Left lung (tissue), 14 donors: ENCODE measurements at places on chromosomes 12 and 14. TPM values are rescaled to one million over a fixed set of nuclear protein-coding genes. Genes with fewer than 3 reads are reported as not detected.

- no peak for DNase-seq
Measured at GRCh38 chr12:57892232-57892972, 45.9 kb upstream of the CTDSP2 start.

GRCh38 chr12:105724641-105725040 lies 394.1 kb downstream of the C12orf75 start:
- DNase-seq: no peak

DNA sequence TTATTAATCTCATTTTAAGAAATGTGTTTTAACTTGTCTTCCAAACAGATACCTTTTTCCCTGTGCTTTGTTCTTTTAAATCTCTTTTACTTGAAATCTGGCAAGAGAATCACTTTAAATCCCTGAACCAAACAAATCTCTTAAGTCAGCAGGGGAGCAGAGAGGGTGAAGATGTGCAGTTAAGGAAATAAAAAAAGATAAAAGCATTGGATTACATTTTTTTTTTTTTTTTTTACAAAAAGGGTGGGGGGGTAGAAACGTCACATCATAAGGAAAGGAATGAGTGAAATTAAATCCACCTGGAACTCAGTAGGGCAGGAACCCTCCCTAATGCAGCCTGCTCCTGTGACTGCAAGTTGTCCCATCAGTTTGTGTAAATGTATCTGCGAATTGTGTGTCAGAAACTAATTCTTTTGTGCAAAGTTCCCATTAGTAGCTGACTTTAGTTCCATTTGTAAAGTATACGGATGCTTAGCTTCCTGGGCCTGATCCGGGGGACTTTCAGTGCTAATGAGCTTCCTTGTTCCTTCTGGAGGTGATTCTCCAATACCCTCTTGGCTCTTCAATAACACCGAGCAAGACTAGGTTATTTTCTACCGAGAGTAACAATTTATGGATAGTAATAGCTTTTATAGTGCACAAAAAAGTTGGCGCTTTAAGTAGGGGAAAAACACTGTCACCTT lies 1.5 kb downstream of the TTC6 start:
- no peak for DNase-seq

- no peak for DNase-seq
Measured at GRCh38 chr12:32662665-32663064, 16.4 kb upstream of the DNM1L start.

GRCh38 chr14:37594238-37594970 lies 645 bp downstream of the FOXA1 start:
- DNase-seq: no peak

GRCh38 chr14:100698066-100698465 lies 28.6 kb upstream of the DLK1 start:
- DNase-seq: peak; percentile 10

DNA sequence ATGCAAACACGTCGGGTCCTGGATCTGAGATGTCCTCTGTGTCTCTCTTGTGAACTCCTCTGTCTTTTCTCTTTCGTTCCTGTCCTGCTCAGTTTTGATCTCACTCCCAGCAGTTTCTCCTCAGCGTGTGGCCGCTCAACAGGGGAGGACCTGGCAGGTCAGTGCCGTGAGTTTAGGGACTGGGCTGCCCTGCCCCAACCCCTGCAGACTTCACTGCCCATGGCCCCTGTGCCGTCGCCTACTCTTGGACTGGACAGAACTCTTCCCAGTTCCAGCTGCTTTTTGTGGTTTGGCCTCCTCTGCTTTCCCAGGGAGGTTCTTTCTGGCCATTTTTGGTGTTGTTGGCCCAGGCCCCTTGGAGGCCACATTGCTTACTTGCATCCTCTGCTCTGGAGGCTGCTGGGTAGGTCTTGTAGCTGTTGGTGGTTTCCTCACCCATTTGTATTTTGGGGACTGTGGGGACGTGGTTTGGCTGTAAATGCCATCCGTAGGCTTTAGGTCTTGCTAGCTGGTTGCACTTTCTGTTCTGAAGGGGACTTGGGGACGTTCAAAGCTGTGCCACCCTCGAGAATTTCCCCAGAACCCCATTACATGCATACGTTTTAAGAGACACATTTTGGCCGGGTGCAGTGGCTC lies 20.0 kb upstream of the DNAH10 start:
- DNase-seq: no peak

DNA sequence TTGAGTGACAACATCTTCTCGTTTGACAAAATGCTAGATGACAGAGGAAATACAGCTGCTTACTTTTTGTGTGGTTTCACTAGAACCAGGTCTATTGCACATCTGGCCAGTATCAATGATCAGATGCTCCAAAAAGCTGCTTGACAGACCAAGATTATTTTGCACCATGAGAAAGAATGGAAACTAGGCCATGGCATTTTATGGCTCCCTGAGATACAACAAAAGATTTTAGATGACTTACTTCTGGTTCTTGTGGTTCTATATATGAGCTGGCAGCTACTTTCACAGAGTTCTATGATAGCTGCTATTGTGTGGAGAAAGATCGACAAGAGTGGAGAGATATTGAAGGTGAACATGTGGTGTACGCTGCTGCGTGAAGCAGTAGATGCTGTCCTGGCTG lies 25.9 kb upstream of the PPFIBP1 start:
- DNase-seq: no peak

DNA sequence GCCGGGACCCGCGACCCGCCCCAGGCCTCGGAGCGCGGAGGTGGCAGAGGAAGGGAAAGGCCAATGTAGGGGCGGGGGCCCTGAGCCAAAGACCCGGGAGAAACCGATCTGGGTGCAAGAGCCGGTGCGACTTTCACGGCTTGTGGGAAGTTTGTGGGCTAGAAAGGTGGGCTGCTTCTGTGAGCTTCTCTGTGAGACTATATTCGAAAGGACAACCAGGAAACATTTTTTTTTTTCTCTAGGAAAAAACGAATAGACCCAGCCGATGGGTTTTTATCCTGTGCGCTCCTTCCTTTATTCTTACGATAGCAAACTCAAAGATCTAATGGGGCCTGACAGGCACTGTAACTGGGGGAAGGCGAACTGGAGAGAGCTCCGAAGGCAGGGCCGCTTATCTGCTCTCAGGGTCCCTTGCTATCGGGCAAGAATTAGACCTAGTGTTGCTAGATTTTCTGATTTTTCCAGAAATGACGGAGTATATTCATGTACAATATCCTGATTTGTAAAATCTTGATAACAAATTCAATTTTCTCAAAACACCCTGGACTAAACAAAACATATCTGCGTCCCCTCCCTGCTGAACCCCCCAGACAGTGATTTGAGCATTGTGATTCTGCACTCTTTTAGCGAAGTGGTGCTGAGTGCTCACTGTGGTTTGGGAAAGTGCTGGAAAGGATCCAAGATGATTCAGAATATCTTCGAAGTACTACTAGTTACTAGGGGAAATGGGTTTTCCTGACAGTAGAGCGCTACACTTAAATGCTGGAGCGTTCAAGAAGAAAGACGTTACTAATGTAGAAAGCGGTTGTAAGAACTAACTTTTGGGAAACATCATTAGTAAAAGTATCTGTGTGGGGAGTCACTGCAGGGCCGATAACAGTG lies 563 bp upstream of the STXBP6 start:
- DNase-seq: no peak

DNA sequence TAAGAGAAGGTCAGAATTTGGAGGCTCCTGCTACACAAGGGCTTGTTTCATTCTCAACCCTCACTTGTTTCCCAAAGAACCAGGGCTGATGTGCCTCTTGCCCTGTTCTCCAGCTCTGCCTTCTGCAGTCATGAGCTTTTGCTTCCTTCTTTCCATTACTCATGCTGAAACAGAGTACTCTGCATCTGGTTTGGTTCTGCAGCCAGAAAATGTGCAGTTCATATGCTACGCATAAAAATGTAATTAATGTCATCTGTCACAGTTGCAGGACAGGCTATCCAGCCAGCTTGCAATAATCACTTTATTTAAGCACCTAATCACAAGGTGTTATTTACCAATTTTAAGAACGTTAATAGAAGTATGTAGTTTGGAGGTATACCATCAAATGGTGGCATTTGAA lies 150.2 kb downstream of the SRGAP1 start:
- DNase-seq: no peak

DNA sequence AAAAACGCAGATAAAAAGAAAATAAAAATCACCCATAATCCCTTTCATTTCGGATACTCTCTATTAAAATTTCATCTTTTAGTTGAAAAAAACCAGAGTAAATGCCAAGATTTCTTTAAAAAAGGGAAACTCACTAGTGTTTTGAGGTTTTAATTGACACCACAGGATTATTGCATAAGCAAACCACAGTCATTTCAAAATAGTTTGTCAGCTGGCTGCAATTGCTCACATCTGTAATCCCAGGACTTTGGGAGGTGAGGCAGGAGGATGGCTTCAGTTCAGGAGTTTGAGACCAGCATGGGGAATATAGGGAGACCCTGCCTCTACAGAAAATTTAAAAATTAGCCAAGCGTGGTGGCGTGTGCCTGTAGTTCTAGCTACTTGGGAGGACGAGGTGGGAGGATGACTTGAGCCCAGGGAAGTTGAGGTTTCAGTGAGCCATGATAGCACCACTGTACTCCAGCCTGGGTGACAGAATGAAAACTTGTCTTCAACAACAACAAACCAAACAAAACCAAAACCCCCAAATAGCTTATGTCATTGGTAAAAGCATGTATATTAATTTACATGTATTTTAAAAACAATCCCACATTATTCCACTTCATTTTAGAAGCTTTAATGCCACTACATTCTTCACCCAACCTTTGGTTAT lies 48.8 kb downstream of the SYNE2 start:
- DNase-seq: no peak

DNA sequence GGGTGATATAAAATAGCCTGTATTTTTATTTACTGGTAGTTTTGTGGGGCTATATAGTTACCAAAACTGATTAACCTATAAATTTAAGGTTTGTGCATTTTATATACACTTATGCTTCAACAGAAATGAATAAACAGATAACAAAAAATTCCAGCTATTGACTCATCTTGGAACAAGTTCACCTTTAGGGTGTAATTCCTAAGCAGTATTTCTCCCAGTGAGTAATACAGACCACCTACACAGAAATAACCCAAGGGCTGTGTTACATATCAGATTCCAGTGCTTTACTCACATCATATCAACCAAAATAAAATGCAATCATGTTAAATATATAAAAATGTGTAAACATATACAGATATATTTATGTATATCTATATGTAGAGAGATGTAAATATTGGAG lies 345.6 kb downstream of the ADAMTS20 start:
- DNase-seq: no peak

DNA sequence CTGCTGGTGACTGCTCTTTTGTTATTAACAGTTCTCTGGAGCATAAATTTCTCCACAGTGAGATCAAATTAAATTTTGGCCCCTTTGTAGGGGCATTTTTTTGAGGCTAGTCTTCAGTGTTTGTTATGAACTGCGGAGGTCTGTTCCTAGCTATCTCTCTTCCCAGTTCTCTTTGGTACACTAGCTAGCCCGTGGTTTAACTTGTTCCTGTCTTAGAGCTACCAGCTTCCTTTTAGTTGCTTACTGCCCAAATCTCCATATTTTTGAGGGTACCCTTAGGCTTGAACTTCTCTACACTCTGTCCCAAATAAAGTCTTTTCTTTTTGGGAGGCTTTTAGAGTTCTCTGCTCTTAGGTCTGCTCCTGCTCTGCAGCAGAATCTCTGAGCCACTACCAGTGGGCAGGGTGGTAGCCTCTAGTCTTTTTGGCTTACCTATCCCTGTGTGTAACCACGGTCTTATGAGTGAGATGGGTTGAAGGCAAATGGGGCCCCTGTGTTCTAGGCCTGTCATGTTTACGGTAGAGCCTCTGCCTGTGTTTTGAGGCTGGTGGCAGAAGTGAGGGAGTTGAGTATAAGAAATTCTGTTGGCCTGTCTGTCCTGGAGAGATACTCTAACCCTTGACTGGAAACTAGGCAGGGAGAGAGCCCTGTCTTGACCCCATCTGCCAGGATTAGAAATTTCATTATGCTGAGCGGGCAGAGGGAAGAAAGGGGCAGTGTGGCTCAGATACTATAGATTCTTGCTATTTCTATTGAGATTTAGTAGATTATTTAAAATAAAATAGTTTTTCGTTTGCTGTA lies 21.0 kb downstream of the CNOT2 start:
- no peak for DNase-seq

- no peak for DNase-seq
Measured at GRCh38 chr12:89364058-89364457, 11.8 kb upstream of the DUSP6 start.

Gene KRT78
- polyA plus RNA-seq: 0.21 TPM

Gene TAS2R42
- polyA plus RNA-seq: not detected
